ENCODE measurements at places on chromosomes 4 and X.

GRCh38 chr4:8228319-8229250 is 29.5 kb downstream of the SH3TC1 start:
- peak; percentile 74 for DNase-seq

DNA sequence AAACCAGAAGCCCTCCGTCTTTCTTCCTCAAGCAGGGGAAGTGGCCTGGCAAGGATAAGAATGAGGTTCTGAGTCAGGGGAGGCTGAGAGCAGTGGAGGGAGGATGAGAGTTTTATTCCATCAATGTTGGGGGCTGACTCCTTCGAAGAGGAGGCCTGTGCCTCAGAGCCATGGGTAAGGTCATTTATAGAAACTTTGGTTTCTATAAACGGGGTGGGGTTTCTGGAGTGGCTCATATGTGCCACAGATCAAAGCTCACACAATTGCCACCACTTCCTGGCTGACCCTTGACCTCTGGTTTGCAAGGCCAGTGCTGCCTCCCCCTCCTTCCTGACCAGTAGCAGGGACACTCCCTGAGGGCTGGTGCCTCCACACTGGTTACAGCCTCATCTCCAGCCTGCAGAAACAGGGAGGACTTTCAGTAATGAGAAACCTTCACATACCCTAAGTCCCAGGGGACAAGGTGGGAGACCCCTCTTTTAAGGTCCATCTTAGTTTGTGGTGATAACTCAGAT is 166.0 kb downstream of the PDGFRA start:
- no peak for DNase-seq

DNA sequence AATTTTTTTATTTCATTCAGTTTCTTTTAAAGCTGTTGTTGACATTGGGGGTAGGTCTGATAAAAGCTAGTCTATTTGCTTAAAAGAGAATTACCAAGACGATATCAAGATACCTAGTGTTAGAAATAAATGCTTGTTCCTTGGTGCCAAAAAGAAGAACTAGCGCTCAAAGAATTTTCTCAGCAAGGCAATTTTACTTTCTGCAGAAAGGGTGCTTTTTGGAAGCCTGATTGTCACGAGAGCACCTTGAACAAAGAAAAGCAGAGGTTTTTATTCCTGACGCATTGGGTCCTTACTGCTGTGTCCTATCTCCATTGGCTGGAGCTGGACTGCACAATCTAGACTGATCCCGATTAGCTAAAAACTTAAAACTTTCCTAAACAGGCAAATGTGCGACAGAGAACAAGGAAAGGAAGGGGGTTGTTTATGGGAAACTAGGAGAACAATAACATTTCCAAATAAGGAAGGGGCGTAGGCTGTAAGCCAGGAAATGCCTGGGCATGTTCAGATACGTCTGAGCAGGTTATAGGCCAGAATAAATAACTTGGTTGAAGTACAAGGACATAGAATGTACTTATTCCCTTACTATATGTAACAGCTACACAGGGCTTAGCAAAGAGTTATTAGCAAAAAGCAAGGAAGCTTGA is 50.3 kb upstream of the STPG2 start:
- no peak for DNase-seq

DNA sequence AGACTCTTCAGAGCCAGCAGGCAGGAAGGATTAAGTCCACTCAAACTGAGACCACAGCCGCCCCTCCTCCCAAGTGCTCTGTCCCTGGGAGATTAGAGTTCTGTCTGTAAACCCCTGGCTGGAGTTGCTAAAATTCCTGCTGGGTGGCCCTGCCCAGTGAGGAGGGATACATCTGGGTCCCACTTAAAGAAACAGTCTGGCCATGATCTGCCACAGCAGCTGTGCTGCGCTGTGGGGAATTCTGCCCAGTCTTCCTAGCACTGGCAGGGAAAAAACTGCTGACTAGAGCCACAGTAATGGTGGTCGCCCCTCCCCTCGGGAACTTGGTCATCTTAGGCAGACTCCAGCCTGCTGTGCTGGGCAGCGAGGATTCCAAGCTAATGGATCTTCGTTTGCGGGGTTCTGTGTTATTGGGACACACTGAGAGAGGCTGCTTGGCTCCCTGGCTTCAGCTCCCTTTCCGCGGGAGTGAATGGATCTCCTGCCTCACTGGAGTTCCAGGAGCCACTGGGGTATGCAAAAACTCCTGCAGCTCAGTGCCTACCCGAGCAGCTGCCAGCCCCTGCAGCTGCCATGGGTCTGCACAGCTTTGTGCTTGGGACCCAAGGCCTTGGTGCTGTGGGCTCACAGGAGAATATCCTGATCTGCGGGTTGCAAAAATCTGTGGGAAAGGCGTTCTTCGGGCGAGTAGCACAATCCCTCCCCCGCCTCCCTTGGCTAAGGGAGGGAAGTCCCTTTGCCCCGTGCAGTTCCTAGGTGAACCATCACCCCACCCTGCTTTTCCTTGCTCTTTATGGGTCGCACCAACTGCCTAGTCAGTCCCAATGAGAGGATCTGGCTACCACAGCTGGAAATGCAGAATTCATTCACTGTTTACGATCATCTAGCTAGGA is 15.7 kb downstream of the ZXDB start:
- no peak for DNase-seq

DNA sequence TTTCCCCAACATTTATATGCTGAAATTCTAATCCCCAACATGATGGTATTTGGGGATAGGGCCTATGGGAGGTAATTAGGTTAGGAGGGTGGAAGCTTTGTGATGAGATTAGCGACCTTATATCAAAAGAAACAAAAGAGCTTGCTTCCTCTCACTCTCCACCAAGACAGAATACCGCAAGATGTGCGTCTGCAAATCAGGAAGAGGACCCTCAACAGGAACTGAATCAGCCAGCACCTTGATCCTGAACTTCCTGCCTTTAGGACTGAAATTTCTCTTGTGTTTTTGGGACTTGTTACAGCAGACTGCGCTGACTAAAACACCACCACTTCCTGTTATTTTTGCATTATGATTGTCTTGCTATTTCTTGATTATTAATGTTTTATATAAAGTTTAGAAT is 1889.4 kb downstream of the C4orf33 start:
- DNase-seq: no peak

- no peak for DNase-seq
Observed at GRCh38 chr4:185865901-185866328, 53.9 kb upstream of the SORBS2 start.

GRCh38 chr4:19327364-19327763 is 924.3 kb upstream of the SLIT2 start:
- DNase-seq: no peak

GRCh38 chr4:148211533-148211932 is 230.7 kb downstream of the NR3C2 start:
- no peak for DNase-seq

DNA sequence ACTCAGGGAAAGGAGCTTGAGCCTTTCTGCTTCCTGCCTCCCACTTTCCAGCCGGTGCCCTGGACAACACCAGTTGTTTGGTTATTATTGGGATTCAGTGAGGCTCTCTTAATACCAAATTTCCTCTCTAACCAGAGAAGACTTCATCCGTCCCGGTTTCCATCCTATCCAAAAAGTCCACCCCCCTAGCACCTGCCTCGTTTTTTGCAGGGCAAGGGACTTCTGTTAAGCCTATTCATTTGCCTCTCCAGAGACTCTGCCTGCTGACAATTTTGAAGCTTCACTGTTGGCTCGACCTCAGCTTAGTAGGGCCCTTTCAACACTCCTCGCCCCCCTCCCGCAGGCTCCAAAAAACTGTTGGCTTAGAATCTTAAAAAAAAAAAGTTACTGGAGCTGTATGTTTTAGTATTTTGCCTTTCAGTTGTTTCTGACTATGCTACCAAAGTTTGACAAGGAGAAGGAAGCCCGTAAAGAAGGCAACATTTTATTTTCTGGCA is 779 bp upstream of the PRSS12 start:
- DNase-seq: no peak

DNA sequence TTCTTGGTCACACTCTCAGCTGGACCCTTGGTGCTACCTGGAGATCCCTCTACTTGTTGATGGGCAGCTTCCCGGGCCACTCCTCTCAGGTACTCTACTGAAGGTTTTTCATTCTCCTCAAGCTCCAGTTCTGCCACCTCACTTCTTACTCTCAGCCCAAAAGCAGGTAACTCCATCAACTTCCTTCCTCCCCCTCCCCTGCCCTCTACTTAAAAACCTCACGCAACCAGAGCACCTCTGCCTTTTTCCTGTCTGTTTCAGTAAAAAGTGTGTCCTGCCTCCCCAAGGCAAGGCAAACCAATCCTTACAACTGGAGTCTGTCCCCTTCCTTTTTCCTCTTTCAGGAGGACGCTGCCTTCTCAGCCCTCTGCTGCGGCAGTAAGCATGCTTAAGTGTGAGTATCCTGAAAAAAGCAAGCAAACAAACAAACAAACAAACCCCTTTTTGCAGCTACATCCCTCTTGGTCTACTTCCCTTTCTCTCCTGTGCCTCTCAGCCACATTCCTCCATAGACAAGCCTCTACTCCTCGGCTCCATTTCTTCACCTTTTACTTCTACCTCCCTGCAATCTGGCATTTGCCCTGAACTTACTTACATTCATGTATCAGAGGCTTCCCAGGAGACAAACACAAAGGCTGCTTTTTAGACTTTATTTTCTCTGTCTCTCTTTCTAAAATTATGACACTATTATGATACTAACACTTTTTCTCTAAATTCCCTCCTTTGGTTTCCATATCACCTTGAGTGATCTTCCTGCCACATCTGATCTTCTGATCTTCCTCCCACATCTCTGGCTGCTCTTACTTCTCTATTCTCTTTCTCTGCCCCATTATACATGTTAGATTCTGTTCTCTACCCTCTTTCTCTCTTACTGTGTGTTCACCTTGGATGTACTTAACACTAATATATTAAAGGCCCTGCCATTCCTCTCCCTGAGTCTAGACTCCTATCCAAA is 5.4 kb downstream of the ALPK1 start:
- no peak for DNase-seq
